ENCODE measurements at places on chromosomes 7 and 10.
A peak's percentile ranks its signal among the peaks of the same experiment; 100 is the strongest.

GRCh38 chr7:5375925-5376324, 47.7 kb downstream of the TNRC18 start:
- DNase-seq = no peak

DNA sequence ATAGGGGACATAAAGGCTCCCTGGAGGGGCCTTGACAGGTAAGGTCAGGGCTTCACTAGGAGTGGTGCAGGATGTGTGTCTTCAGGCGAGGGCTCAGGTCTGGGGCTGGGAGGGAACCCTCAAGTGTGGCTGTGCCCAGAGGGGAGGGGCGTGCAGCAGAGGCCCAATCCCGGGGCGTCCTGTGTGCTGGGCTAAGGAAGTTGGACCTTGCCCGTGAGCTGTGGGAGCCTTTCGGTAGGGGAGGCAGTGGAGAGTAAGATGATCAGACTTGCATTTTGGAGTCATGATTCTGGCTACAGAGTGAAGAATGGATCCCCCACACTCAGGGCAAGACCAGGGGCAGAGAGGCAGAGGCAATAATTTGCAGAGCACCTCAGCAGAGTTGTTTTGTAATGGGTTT, 145.4 kb downstream of the BUB3 start:
- no peak for DNase-seq

- peak; percentile 34 for DNase-seq
Measured at GRCh38 chr7:43954524-43955228, 28.4 kb downstream of the UBE2D4 start.

DNA sequence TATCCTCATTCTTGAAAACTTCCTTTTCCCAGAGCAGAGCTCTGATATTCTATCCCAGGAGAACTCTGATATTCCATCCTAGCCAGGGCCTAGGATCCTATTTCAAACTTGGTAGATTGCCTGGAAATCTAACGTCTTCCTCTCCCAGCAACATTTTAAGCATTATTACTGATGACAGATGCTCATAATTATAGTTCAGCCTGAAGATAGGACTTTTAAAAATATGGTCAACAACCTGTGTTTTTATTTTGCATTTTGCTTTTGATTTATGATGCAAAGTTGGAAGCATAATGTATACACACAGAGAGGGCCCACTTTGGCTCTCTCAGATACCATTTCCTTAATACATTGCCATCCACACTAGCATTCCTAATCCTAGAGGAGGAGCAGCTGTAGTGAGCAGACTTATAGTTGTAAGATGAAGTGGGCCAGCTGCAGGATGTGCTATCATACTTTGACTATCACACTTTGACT, 457.4 kb upstream of the TPK1 start:
- no peak for DNase-seq

DNA sequence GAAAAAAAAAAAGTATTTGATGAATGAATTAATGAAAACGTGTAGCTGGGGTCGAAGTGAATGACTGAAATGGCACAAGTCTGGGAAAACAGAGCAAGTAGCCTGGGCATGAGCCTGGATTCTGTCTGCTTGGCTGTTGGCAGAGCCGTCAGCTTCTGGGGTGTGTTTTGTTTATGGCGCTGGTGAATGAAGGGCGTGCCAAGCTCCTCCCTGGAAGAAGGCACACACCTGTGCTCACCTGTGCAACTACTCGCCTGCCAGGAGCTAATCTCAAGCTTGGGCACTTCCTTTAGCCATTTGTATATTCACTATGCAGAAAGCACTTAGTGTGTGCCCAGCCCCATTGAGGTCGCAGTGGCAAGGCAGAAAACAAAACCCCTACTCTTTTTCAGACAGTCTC, 74.1 kb downstream of the GTF2IRD1 start:
- DNase-seq = no peak

DNA sequence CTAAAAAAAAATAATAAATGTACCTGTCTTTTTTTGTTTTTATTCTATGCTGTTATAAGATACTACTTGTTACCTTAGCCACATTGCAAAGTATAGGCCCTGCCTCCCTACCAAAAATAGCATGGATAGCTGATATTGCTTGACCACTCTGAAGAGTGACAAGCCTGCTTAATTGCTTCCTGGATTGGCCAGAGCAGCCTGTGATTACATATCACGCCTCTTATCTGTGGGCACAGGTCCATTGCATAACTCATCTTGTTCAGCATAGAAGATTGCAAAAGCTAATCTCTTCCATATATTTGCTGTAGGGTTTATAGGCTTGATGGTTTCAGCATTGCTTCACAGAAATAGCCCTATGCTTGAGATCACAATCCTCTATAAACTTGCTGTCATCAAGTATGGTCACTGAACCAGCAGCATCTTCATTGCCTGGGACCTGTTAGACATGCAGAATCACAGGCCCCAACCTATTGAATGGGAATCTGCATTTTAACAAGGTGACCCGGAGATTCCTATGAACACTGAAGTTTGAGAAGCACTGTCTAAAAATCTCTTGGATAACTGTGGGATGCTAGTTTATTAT, 280.8 kb upstream of the CDC14C start:
- DNase-seq = no peak

- no peak for DNase-seq
Measured at GRCh38 chr7:71795410-71795809, 616.7 kb downstream of the CALN1 start.

- DNase-seq = no peak
Measured at GRCh38 chr10:86353506-86354485, 12.8 kb downstream of the GRID1 start.

- no peak for DNase-seq
Measured at GRCh38 chr10:1440897-1441296, 296.4 kb downstream of the ADARB2 start.

DNA sequence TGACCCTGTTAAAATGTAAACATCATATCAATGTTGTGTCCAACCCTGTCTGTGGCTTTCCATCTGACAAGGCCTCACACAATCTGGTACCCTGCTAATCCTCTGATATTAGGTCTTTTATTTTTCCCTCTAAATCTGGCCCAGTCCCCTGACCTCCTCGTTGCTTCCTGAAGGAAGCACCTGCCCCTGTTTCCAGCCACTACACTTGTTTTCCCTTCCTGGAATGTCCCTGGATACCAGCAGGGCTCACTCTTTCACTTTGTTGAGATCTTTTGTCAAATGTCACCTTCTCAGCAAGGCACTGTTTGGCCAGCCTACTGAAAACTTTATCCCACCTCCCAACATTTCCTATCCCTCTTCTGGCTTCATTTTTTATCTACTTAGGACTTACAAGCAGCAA, 2.1 kb downstream of the SAMD9L start:
- DNase-seq = no peak

- no peak for DNase-seq
Measured at GRCh38 chr10:70909326-70909935, 21.1 kb upstream of the PCBD1 start.

- no peak for DNase-seq
Measured at GRCh38 chr10:71970331-71970730, 6.1 kb downstream of the CHST3 start.

GRCh38 chr7:25813381-25813780, 338.6 kb upstream of the NFE2L3 start:
- DNase-seq = no peak

GRCh38 chr10:4824791-4825310, 1.2 kb upstream of the AKR1E2 start:
- no peak for DNase-seq

GRCh38 chr10:48722153-48723145, 37.8 kb downstream of the WDFY4 start:
- DNase-seq = no peak

- DNase-seq = peak; percentile 63
Measured at GRCh38 chr10:63005246-63005645, 127.9 kb upstream of the NRBF2 start.

DNA sequence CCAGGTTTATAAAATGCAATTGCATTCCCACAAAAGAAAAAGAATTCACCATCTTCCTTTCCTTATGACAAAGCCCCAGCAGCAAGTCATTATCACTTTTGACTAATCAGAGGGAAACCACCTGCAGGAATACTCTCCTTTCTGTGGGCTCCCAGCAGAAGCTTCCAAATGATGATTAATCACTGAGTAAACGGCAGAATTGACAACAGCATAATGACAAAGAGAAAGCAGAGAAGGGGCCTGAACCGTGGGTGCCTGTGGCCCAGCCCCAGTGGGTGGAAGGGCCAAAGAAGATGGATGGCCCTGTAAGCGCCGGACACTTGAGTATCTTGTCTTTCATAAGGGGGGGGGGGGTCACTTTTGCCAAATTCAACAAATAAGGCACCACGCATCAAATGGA, 152.4 kb upstream of the NRBF2 start:
- DNase-seq = no peak

GRCh38 chr7:151794508-151795167, 82.3 kb downstream of the PRKAG2 start:
- no peak for DNase-seq

GRCh38 chr10:8614054-8614565, 559.6 kb downstream of the GATA3 start:
- DNase-seq = no peak

DNA sequence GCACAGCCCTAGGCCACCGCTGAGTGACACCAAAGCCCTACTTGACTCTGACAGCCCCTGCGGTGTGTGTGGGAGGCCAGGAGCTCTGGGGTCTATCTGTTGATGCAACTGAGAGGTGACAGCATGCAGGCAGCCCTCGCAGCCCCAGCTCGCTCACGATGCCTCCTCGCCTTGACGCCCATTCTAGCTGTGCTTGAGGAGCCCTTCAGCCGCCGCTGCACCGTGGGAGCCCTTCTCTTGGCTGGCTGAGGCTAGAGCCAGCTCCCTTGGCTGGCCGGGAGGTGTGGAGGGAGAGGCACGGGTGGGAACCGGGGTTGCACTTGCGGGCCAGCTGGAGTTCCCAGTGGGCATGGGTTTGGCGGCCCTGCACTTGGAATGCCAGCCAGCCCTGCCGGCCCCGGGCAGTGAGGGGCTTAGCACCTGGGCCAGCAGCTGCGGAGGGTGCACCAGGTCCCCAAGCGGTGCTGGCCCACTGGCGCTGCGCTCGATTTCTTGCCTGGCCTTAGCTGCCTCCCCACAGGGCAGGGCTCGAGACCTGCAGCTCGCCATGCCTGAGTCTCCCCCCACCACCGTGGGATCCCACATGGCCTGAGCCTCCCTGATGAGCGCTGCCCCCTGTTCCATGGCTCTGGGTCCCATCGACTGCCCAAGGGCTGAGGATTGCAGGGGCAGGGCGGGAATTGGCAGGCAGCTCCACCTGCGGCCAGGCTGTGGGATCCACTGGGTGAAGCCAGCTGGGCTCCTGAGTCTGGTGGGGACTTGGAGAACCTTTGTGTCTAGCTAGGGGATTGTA, 31.6 kb upstream of the POM121L12 start:
- DNase-seq = no peak

DNA sequence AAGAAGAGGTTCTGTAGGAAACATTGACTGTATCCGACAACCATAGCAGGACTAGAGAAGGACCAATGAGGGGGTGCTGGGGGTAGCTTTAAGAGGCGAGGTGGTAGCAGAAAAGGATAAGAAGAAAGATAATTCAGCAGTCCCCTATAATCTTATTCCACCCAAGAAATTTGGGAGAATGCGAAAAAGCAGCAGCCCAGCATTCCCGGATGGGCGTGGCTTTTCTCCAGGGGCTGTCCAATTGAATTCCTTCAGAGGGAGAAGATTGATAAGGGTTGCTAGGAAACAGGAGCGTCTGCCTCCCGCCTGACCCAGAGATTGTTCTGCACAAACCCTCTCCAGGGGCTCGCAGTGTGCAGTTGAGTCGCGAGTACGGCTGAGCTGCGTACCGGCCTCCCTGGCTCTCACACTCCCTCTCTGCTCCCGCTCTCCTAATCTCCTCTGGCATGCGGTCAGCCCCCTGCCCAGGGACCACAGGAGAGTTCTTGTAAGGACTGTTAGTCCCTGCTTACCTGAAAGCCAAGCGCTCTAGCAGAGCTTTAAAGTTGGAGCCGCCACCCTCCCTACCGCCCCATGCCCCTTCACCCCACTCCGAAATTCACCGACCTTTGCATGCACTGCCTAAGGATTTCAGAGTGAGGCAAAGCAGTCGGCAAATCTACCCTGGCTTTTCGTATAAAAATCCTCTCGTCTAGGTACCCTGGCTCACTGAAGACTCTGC, at the start of gene GRM3:
TSS of gene GRM3 (plus strand) at position 349 of the 721 bp plus-strand sequence. CDS start 121,237 bp downstream, outside the sequence.
- DNase-seq = no peak

GRCh38 chr10:14595526-14596182, 179.0 kb downstream of the FAM107B start:
- no peak for DNase-seq

DNA sequence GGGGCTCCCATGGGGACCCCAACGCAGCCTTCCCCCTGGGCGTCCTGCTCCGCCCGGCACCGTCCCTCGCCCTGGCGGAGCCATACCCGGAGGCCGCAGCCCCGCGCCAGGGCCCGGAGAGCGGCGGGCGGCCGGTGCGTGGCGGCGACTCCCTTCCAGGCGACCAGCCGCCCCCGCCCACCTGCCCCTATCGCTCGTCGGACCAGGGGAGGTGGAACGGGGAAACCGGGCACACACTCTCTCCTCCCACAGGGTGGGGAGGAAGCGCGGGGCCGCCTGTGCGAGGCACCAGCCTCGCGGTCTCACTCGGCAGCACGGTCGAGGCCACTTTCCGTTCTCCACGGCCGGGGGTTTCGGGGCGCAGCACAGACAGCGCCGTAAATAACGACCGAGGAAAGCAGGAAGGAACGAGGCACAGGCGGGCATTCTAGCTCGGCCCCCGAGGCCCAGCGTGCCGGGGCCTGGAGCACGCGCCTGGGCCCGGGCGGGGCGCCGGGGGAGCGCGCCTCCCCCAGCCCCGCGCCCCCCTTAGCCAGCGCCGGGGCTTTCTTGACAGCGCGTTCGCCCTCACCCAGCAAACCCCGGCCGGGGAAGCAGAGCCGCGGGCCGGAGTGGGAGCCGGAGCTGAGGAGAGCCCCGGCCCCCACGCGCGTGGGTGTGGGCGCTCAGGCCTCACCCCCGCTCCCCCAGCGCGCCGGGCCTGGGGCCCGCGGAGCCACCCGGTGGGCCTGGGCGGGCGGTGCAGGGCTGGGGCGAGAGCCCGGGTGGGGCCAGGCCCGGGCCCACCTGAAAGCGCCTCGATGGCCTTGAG, 936 bp downstream of the IGF2BP3 start:
- DNase-seq = no peak

GRCh38 chr7:95517458-95517857, 31.7 kb downstream of the ASB4 start:
- DNase-seq = no peak

All from GM04503 (cell line).